ENCODE measurements at places on chromosomes 4 and X.
A peak's percentile ranks its signal among the peaks of the same experiment; 100 is the strongest.

DNA sequence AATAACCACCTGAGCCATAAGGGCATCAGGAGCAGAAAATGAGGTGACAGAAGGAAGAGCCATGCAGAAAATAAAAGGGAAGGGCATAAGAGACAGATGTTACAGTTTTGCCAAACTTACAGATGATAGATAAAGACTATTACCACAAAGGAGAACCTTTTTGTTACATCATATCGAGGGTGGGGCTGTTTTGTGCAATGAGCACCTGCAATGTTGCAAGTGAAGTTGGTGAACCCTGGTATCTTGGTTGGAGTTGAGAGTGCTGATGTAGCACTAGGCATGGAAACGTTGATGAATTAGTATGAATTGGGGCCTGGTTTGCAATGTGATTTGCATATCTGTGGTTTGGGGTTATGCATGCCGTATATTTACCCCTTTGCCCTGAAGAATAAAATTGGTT is 119.8 kb upstream of the TEX13D start:
- DNase-seq: peak; percentile 33
- no peaks in the 10 kb centered on the region for H3K27me3 ChIP-seq
- peaks cover 43% of the 10 kb centered on the region for H3K4me1 ChIP-seq
- H3K36me3 ChIP-seq: no peaks in the 10 kb centered on the region

GRCh38 chr4:43394976-43395375 is 502.5 kb downstream of the GRXCR1 start:
- no peaks in the 10 kb centered on the region for H3K36me3 ChIP-seq
- no peaks in the 10 kb centered on the region for H3K27me3 ChIP-seq
- H3K27ac ChIP-seq: no peak overlapping the region
- DNase-seq: no peak

DNA sequence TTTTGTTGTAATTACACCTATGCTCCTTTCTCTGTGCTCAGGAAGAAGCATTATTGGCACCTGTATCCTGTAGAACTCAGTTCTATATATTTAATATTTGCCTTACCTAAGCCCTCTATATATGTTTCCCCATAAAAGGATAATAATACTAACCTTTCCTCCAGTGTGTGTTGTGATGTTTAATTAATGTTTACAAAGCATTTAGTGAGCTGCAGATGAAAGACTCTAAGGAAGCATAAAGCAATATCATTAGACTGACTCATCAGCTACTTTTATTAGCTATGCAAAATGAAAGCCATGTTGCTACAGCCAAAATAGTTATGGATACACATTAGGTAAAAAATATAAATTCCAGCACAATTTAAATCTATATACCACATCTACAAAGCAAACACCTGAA is 93.6 kb upstream of the PTPN13 start:
- no peak for DNase-seq
- H3K4me3 ChIP-seq: no peak overlapping the region
- no peak overlapping the region for H3K27ac ChIP-seq
- H3K27me3 ChIP-seq: no peaks in the 10 kb centered on the region
- no peaks in the 10 kb centered on the region for H3K4me1 ChIP-seq

- no peak for DNase-seq
- H3K4me1 ChIP-seq: no peaks in the 10 kb centered on the region
- no peak overlapping the region for H3K27ac ChIP-seq
- no peaks in the 10 kb centered on the region for H3K27me3 ChIP-seq
Measured at GRCh38 chrX:41391606-41392005, 55.5 kb upstream of the NYX start.

DNA sequence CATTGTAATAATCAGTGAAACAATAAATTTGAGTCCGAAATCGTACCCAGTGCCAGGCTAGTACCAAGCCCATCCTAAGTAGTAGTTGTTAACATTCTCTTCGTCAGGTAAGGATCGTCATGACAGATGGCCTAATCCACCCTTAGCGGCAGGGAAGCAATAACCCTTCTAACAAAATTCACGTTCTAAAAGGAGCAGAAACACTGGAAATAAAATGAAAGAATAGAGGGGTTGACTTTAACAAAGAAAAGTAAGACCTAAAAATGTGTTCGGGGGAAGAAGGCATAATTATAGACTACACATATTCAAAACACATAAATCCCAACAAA is 142.7 kb downstream of the CPEB2 start:
- no peaks in the 10 kb centered on the region for H3K27me3 ChIP-seq
- no peaks in the 10 kb centered on the region for H3K36me3 ChIP-seq
- no peaks in the 10 kb centered on the region for H3K4me1 ChIP-seq

- DNase-seq: peak; percentile 23
- no peaks in the 10 kb centered on the region for H3K4me1 ChIP-seq
- H3K27ac ChIP-seq: peak overlapping the region; percentile 29
- H3K4me3 ChIP-seq: no peak overlapping the region
- no peaks in the 10 kb centered on the region for H3K27me3 ChIP-seq
Measured at GRCh38 chrX:123764967-123765871, 32.4 kb upstream of the THOC2 start.

DNA sequence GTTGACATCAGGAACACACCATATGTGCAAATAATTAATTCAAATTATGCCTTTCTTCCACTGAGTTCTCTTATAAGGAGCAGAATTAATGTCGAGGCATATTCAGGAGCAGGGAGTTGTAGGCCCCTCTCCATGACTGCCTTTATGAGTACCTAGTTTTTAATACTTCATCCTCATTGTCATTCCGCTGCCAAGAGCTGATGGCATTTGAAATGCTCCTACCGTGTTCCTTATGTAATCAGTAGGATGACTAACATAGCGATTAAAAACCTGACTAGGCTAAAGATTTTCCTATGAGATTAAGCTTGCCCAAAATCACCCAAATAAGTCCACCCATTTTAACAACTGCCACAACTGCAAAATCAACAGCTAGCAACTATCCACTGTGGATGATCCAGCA is 220.6 kb downstream of the DHX15 start:
- H3K27me3 ChIP-seq: no peaks in the 10 kb centered on the region
- H3K36me3 ChIP-seq: no peaks in the 10 kb centered on the region
- H3K27ac ChIP-seq: no peak overlapping the region
- no peaks in the 10 kb centered on the region for H3K4me1 ChIP-seq
- DNase-seq: no peak

DNA sequence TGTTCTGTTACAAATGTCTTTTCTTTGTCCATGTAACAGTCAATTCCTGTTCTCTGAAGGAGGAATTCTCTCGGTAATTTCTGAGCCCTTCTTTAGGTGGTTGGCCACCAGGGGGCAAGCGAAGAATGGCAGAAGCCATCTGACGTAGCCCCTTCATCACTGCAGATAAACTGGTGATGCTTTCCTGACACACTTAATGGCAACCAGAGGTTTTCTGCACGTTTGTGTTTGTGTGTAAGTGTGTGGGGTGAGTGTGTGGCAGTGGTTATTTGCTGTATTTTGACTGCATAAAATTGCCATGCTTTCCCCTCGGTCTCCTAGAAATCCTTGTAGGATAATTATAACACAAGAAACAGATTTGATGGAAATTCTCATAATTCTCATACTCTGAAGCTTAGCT is 64.8 kb upstream of the STOX2 start:
- no peak overlapping the region for H3K27ac ChIP-seq
- H3K36me3 ChIP-seq: no peaks in the 10 kb centered on the region
- peak; percentile 57 for DNase-seq
- H3K4me1 ChIP-seq: no peaks in the 10 kb centered on the region
- H3K4me3 ChIP-seq: no peak overlapping the region
- H3K27me3 ChIP-seq: no peaks in the 10 kb centered on the region

DNA sequence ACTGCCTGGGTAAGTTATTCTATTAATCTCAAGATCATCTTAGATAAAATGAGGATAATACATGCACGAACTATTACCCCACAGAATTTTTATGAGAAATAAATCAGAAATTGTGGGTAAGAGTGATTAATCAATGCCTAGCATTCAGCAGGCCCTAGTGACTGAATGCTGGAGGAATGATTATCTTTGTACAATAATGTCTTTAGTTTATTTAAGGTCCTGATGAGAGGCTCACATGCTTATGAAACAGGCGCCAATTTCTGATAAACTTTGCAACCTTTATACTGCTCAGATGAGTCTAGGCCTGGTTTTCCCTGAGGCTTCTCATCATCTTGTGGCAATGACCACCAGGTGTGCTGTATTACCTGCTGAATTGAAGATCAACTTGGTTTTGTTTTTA is 27.8 kb upstream of the BMP2K start:
- no peaks in the 10 kb centered on the region for H3K4me1 ChIP-seq
- no peaks in the 10 kb centered on the region for H3K36me3 ChIP-seq
- no peak overlapping the region for H3K4me3 ChIP-seq
- no peak for DNase-seq

GRCh38 chr4:81032771-81033684 is 2.5 kb downstream of the BMP3 start:
- H3K4me1 ChIP-seq: no peaks in the 10 kb centered on the region
- no peaks in the 10 kb centered on the region for H3K27me3 ChIP-seq
- DNase-seq: no peak
- H3K27ac ChIP-seq: no peak overlapping the region
- H3K36me3 ChIP-seq: no peaks in the 10 kb centered on the region

GRCh38 chr4:10722957-10723356 is 38.4 kb upstream of the CLNK start:
- peak; percentile 8 for DNase-seq
- H3K4me3 ChIP-seq: no peak overlapping the region
- H3K36me3 ChIP-seq: no peaks in the 10 kb centered on the region
- no peaks in the 10 kb centered on the region for H3K27me3 ChIP-seq

DNA sequence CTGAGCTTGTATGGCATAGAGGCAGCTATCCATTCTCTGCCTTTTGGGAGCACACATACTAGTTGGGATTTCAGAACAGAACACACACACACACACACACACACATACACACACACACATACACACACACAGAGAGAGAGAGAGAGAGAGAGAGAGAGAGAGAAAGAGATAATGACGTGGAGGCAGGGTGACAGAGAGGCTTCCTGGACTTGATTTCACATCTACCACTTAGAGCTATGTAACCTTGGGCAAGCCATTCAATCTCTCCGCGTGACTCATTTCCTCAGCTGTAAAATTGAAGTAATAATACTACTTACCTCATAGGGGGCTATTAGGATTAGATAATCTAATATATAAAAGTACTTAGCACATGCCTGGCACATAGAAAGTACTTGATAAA is 12.3 kb upstream of the GRIA3 start:
- H3K4me3 ChIP-seq: no peak overlapping the region
- H3K27me3 ChIP-seq: no peaks in the 10 kb centered on the region
- H3K36me3 ChIP-seq: no peaks in the 10 kb centered on the region
- no peak for DNase-seq
- H3K4me1 ChIP-seq: no peaks in the 10 kb centered on the region
- no peak overlapping the region for H3K27ac ChIP-seq

GRCh38 chrX:142711796-142712290 is 313.9 kb upstream of the SPANXN4 start:
- no peak for DNase-seq
- H3K27ac ChIP-seq: no peak overlapping the region
- no peaks in the 10 kb centered on the region for H3K36me3 ChIP-seq
- H3K27me3 ChIP-seq: no peaks in the 10 kb centered on the region
